Activated CD4-positive, alpha-beta T cell treated with anti-CD3 and anti-CD28 coated beads, Interleukin-2, amount 50 U/mL, for 4 hours (primary cell): ENCODE measurements at places on chromosomes 1 and 21.

- no peak for DNase-seq
These were observed 657.4 kb downstream of the AJAP1 start for GRCh38 chr1:5311634-5312292.

GRCh38 chr1:213120386-213120785 is 69.3 kb downstream of the RPS6KC1 start:
- no peak for DNase-seq

GRCh38 chr1:17877316-17877715 is 122.2 kb downstream of the ACTL8 start:
- no peak for DNase-seq

- DNase-seq, result no peak
These were observed 16.9 kb downstream of the GPR157 start for GRCh38 chr1:9111957-9112356.

GRCh38 chr21:44750675-44751025 is 39.3 kb upstream of the TSPEAR start:
- DNase-seq, result no peak

GRCh38 chr1:231240531-231240882 is 505 bp upstream of the GNPAT start:
- DNase-seq, result no peak

DNA sequence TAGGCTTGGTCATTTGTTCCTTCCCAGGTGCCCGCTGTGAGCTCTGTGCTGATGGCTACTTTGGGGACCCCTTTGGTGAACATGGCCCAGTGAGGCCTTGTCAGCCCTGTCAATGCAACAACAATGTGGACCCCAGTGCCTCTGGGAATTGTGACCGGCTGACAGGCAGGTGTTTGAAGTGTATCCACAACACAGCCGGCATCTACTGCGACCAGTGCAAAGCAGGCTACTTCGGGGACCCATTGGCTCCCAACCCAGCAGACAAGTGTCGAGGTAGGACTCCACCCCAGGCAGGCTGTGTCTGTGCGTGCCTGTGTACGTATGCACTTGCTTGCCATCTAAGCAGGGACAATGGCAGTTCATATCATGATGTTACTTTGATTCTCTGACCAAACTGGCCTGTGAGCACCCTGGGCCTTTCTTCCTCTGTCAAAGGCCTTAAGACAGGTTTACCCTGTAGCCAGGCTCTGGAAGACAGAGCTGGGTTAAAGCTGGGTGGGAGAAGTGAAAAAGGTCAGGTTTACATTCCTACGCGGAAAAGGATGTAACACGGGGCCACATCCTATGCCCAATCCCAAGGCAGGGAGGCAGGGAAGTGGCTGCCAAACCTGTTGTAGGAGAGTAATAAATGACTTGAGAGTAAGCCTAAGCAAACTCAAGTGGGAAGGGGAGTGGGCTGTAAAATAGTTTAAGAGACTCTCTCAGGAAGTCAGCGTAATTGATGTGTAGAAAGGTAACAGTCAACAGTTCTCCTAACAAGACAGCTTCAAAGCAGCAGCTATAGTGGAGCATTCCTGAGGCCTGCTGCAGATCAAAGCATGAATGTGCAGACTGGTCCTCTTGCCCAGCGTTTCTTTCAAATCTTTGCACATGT is 42.5 kb downstream of the LAMC2 start:
- DNase-seq, result no peak

DNA sequence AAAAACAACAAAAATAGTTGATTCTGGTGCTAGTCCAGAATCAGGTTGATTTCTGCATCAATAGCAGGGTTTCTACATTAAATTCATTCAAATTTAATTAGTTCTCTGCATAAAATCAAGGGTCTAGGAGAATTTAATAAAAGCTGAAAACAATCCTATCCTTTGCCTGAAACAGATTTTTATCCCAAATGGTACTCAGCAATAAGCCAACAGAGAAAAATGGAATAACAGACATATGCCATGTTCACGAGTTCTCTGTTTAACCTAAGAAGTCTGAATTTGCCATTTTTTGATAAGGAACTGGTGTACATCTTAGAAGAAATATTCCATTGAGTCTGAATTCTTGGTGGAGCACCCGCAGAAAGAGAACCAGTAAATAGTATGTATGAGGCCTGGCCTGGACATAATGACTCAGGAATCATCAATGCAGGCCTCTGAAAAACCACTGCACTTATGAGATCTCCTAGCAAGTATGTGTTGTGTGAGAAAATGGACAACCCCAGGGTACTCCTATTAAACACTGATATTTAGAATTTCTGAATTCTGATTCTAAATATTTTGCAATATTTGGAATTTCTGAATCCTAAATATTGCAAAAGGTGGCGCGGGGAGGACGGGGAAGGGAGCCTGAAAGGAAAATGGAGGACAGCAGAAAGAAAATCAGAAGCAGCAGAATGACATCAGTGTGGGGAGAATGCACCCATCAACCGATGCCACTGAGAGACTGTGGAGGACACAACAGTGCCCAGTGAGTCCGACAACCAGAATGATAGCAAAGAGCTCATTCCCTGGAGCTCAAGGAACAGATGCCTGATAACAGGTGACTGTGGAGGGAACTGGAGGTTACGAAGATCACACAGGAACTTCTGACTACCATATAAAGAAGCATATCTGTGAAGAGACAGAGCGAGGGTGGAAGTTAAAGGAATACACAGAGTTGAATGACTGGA is 97.6 kb downstream of the APP start:
- DNase-seq, result no peak

DNA sequence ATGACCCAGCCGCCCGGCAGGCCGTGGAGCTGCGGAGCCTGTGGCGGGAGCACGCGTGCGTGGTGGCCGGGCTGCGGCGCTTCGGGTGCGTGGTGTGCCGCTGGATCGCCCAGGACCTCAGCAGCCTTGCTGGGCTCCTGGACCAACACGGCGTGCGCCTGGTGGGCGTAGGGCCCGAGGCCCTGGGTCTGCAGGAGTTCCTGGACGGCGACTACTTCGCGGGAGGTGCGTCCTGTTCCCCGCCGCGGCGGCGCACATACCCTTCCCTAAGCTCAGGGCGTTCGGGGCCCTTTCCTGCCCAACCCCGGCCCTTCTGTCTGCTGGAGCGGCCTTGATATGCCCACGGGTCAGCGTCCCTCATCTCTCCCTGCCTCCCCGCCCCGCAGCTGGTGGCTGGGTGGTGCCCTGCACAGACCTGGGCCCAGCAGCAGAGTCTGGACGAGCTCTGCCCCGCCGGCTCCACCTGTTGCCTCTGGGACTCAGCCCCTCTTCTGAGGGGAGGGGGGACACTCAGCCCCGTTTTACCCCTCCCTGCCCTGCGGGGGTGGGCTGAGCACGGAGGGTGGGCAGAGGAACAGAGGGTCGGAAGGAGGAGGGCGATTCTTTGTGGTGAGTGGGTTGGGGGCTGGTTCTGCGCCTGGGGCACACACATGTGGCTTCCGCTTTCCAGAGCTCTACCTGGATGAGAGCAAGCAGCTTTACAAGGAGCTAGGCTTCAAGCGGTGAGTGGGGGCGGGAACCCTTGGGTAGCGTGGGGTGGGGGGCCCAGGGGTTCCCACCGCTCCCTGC is 688 bp downstream of the PRXL2B start:
- DNase-seq, result no peak

DNA sequence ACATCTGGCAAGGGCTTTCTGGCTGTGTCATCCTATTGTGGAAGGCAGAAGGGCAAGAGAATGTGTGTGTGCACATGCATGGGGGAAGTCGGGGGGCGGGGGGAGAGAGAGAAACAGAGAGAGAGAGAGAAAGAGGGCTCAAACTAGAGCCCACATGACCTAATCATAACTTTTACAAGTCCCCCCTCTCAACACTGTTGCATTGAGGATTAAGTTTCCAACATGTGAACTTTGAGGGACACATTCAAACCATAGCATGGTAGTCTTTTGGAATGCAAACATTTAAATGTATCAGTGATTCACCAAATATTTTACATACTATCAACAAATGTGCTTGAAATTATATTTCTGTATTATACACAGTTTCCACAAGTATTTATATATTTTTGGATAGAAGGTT is 655.4 kb upstream of the B3GALT2 start:
- no peak for DNase-seq

DNA sequence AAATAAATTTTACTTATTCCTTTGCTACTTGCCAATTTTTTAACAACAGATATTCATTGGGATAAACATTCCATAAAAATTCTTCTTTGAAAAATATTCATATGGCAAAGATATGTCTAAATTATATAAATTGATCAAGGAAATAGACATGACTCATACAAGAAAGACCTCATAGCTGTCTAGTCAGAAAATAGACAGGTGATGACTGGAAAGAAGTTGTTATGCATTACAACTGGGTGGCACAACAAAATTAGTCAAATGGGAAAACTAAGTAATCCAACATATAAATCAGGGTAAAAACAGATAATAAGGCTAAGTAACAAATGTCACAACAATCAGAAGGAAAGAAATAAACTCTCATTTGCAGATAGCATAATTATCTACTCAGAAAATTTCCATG is 92.0 kb downstream of the USH2A start:
- DNase-seq, result no peak

GRCh38 chr1:235622936-235623779 is 26.4 kb downstream of the GNG4 start:
- no peak for DNase-seq

DNA sequence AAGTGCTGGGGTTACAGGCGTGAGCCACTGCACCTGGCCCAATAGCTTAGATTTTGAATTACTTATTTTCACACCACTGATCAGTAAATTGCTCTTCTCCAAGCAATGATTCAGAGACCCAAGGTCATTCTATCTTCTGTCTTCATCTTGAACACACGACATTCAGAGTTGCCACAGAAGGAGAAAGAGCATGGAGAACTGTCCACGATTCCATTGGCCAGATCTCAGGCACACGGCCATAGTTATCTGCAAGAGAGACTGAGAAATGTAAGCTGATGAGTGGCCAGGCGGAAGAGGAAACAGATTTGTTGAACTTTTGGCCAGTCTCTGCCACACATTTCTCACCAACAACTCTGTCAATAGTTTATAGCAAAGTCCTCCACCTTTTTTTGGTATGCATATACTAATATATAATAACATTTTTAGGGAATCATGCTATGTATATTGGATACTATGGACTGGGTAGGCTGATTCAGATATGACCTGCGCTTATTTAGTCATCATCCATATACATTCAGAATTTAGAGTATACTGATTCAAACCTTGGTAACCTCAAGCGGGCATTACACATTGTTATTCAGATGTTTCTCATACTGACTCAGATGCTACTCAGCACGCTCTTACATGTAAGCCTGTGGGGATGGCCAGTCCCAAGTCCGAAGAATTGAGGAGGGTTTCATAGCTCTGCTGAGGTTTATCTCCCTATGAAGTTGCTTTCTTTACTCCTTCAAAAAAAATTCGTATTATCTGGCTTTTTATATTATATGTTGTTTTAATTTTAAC is 25.5 kb upstream of the CAP1 start:
- no peak for DNase-seq

GRCh38 chr1:3287656-3288160 is 166.8 kb upstream of the ARHGEF16 start:
- no peak for DNase-seq

DNA sequence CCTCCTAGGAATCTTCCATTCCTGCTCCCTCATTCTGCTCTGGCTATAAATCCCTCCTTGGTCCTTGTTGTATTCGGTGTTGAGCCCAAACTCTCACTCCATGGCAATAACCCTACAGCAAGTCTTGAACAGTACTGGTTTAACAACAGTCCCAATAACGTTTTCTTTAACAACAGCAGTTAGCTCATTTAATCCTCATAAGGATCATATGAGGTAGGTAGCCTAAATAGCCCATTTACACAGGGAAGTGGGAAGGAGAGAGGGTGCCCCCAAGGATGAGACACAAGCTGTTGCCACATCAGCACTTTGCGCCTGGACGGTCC is 444 bp upstream of the AGTRAP start:
- DNase-seq, result no peak

DNA sequence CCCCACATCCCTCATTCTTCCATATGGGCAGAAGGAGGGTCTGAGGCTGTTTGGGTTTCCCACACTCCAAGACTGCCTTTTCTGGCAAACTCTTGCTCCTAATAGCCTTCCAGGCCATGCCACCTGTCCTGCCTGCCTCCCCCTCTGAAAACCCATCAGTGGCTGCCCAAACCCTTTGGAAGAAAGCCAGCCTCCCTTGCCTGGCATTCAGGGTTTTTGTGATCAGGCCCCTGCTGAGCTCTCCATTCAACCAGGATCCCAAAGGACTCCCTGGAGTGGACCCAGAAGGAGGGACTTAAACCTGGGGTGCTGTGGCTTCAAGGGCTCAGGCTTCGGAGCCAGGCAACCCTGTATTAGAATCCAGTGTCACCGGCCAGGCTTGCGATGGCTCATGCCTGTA is 4.2 kb upstream of the GUCA2A start:
- DNase-seq, result no peak

- DNase-seq, result no peak
These were observed 661.0 kb upstream of the PTBP2 start for GRCh38 chr1:96060621-96061020.

- DNase-seq, result peak; percentile 43
These were observed 7.3 kb downstream of the GNG4 start for GRCh38 chr1:235642011-235642942.

DNA sequence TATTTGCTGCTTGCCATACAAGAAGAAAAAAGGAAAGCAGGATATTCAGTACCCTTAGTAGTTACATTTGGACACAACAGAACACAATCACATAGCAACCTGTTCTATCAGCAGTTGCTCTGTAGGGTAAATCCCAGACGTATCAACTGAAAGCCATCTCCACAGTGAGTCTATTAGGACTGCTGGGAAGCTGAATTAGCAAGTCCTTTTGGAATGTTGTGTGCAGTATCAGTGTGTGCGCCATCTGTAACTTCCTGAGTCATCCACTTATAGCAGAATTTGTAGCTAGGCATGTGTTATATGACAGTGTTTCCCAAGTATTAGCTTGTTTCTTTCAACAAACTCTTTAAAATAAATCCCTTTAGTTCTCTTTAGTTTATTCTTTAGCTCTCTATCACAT is 21.3 kb downstream of the CCDC30 start:
- DNase-seq, result no peak

DNA sequence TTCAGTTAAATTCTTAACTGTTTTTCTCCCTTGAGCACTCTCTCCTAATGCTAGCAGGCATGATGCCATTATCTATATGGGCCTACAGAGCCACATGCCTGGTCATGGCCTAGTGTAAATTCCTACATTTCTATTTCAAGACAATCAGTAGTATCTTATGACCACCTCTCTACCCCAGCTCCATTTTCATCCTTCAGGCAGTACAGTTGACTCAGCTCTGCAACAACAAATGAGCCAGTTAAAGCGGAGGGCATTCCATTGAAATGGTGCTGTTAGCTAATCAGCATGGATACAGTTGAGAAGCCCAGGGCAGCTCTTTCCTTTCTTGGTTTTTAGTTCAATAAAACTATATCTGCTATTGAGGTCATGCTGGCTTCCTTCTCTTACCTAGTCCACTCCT is 150.0 kb downstream of the PPP1R12B start:
- DNase-seq, result no peak

DNA sequence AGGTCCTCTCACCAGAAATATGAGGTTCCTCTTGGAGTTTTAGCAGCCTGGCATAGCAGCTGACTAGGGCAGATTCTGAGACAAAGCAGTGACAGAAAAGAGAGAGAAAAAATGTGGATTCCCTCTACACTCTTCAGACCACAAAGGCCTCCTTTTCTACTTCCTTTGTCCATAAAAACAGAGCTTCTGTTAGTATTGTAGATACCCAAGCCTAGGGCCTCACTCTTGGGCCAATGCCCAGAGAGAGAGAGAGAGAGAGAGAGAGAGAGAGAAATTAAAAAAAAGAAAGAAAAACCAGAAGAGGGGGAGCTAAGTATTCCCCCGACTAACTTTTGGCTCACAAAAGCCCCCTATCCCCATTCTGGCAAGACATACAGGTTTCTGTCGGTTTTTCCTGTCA is 2.4 kb upstream of the ZRANB2 start:
- no peak for DNase-seq
